Fibroblast of skin of abdomen (primary cell): ENCODE measurements at places on chromosomes 12 and 14.
A peak's percentile ranks its signal among the peaks of the same experiment; 100 is the strongest.

- DNase-seq = peak; percentile 38
These were observed 23.5 kb upstream of the GPRC5D start for GRCh38 chr12:12975322-12976077.

- no peak for DNase-seq
These were observed 66.1 kb upstream of the GRIP1 start for GRCh38 chr12:66744956-66745383.

- DNase-seq = no peak
These were observed 465.8 kb downstream of the APAF1 start for GRCh38 chr12:99110868-99111267.

GRCh38 chr12:130664252-130664651 is 51.8 kb downstream of the RIMBP2 start:
- DNase-seq = no peak

DNA sequence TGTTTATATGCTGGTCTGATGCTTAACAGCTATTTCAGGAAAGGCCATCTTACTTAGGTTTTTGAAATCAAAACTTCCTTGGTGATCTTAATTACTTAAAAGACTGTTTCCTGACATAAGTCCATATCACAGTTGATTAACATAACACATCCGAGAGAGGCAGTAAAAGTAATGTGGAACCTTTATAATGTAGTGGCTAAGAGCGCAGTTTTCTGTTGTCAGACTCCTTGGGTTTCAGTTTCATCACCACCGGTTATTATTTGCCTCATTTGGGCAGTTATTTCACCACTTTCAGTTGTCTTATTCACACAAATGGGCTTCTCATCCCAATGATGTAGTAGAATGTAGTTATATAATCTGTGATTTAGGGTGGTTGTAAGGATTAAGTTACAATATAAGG is 30.9 kb downstream of the TBC1D15 start:
- no peak for DNase-seq

DNA sequence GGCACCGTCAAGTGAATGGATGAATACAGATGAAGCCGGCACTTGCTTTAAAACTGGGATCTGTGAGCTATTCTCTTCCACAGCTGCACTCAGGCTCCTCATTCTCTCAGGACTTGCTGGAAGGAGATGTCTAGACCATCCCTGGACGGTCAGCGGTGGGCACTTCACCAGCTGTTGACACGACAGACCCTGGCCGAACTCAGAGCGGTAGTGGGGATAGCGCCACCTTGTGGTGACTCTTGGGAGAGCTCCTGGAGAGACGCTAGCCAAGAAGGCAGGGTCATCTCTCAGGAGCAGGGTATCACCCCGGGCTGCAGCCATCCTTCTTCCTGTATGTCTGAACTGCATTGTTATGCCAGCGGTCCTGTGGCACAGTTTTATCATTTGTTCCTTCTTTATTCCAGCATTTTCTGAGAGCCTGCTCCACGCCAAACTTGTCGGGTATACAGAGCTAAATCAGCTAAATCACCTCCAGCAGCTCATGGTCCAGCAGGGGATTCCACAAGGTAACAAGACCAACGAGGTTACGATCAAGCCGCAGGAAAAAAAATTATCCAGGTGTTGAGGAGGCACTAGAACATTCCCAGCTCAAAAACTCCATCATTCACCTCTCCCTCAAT is 10.0 kb downstream of the WNT1 start:
- no peak for DNase-seq

DNA sequence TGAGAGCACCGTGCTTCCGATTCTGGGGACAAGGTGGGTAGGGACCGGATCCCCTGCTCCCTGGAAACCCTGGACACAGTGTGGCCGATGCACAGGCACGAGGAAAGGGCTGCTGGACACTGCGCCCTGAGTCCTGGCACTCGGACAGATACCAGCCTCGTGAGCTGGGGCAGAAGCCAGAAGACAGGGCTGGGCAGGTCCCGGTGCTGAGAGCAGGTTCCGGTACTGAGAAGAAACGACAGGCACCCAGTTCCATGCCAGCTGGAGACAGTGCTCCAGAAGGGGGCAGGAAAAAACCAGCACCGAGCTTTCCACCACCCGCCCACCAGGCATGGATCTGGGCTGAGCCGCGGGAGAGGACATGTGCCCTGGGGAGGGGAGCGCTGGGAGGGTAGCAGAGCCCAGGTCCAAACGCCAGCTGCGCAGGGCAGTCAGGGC is 6.5 kb downstream of the XRCC3 start:
- no peak for DNase-seq
